ENCODE measurements at places on chromosomes 4 and X. TPM values are rescaled to one million over a fixed set of nuclear protein-coding genes. Genes with fewer than 3 reads are reported as not detected.

GRCh38 chrX:38798956-38799355 lies 2.3 kb upstream of the MID1IP1 start:
- no peak for DNase-seq

DNA sequence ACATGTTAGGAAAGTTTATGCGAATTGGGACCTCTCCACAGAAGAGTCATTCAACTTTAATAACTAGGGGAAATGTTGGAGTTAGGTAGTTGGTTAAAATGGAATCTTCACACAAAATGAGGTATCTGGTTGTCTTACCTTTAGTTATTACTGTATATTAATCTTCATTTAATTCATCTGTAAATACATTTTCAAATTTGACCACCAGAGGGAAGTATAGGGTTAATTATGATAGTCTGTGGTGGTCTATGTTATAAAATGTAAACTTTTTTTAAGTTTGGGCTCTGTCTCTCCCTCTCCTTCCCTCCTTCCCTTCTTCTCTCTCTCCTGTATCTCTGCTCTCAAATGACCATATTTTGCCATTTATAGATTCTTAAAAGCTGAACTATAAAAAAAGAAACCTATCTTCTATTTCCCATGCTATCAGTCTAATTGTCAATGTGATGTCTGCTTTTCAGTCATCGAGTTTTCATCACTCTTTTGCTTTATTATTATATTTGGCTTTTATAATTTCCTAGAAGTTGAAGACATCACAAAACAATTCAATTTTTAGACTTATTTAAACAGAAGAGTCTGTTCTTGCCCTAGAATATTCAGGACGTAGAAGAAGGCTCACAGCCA lies 49.8 kb downstream of the TMEM144 start:
- DNase-seq: no peak

GRCh38 chr4:1213336-1213995 lies 35.5 kb downstream of the CTBP1 start:
- DNase-seq: no peak

GRCh38 chrX:23890933-23891332 lies 16.8 kb downstream of the APOO start:
- DNase-seq: no peak

- no peak for DNase-seq
Observed at GRCh38 chr4:144954230-144954629, 143.8 kb downstream of the ANAPC10 start.

GRCh38 chrX:123277347-123277746 lies 93.3 kb downstream of the GRIA3 start:
- no peak for DNase-seq

DNA sequence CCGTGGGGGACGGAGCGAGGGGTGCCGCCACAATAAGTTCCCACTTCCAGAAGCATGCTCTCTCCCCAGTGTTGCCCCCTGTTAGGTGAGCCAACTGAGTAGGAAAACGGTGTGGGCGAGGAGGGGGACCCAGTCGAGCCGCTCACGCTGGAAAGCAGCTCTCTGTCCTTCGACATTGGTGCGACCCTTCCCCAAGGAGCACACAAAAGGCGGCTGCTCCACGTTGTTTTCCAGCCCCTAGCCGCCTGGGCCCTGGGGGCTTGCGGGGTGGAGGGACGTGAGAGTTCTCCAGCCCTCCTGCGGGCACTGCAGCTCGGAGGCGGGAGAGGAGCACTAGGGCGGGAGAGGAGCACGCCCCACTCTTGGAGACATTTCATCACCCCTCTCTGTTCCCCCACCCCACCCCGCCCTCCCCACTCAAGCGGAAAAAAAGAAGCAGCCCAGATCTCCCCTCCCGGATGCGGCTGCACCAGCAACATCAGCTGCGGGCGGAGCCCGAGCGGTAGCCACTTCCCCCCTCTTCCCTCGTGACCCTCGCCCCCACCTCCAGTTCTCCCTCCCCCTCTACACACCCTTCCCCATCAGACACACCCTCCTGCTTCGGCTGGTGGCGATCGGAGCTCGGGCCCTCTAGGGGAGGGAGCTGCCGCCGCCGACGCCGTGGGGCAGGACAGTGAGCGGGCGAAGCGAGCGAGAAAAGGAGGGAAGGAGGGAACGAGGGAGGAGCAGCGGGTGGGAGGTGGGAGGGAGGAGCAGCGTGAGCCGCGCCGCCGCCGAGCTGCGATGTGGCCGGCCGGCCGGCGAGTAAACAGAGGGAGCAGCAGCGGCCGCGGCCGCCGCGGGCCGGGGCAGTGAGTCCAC lies at the start of gene DOCK11:
DOCK11 (plus strand) TSS at position 755 of the 861 bp plus-strand sequence. CDS start 157 bp downstream, outside the sequence.
- peak; percentile 61 for DNase-seq

The TAF7L gene
- 0.69 TPM for total RNA-seq

Measured in dorsolateral prefrontal cortex (tissue), 122 donors.